NCI-H1048 (cell line): ENCODE measurements at places on chromosomes 16 and 17.

- DNase-seq = peak; percentile 13
Measured at GRCh38 chr17:43880420-43880991, 26.8 kb downstream of the MPP2 start.

DNA sequence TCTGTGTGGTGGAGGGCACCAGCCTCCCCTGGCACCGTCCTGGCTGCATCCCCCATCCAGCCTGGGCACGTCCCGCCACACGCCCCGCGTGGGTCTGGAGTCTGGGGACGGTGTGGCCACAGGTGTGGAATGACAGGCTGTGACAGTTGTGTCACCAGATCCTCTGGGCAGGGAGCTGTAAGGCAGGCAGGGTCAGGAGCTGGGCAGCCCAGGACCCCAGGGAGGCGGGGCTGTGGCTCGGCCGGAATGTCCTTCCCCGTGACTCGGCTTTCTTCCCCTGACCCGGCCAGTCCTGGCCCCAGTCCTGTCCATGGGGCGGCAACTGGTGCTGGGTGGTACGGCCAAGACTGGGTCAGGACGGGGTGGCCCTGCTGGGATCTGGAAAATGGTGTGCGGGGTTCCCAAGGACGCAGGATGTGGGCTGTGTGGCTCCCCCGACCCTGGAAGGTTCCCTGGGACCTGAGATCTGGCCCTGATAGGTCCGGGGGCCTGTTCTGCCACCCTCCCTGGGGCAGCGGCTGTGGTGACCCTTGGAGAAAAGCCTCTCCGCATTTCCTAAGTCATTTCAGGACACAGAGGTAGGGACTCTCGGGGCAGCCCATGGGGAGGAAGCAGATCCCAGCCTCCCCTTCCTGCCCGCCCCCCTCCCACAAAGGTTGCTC is 3.3 kb upstream of the SLC16A3 start:
- DNase-seq = no peak

DNA sequence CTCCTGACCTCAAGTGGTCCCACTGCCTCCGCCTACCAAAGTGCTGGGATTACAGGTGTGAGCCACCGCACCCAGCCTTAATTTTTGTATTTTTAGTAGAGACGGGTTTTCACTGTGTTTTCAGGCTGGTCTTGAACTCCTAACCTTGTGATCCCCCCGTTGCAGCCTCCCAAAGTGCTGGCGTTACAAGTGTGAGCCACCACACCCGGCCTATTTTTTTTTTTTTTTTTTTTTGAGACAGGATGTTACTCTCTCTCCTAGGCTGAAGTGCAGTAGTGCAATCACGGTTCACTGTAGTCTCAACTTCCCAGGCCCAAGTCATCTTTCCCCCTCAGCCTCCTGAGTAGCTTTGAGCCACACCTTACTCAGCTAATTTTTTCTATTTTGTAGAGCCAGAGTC is 3.1 kb upstream of the SNX11 start:
- DNase-seq = no peak

GRCh38 chr16:50276801-50277555 is 10.6 kb downstream of the ADCY7 start:
- no peak for DNase-seq
